ENCODE measurements at places on chromosomes 2 and 18.
A peak's percentile ranks its signal among the peaks of the same experiment; 100 is the strongest.

DNA sequence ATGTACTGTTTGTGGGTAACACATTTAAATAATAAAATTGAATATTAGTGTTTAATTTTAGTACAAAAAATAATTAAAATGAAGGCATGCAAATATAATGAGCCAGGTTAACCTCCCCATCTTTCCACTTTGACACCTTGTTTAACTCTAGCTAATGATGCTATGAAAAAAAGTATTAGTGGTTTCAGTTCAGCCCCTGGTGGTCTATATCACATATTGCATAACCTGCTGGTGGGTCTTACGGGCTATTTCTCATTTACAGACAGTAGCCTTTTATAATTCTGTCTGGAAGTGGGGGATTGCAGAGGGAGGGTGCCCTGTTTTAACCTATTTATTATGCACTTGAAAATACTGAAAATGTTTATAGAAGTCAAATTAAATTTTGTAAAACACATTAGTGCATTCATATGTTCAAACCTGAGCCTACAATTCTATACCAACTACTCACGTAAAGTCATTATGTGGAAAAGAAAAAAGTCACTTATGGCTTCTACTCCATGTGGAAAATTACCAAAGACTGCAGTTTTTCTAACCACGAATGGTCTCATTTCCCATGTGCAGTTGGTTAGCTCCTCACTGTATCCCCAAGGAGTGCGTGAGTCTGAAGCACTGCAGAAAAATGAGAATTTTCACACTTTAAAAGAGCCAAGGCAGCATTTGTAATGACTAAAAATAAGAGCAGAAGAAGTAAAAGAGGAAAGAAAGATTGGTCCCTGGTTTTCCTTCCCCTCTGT is 381.0 kb downstream of the MTX2 start:
- DNase-seq = no peak

- DNase-seq = no peak
Measured at GRCh38 chr2:172092716-172093415, 7.6 kb downstream of the DLX1 start.

DNA sequence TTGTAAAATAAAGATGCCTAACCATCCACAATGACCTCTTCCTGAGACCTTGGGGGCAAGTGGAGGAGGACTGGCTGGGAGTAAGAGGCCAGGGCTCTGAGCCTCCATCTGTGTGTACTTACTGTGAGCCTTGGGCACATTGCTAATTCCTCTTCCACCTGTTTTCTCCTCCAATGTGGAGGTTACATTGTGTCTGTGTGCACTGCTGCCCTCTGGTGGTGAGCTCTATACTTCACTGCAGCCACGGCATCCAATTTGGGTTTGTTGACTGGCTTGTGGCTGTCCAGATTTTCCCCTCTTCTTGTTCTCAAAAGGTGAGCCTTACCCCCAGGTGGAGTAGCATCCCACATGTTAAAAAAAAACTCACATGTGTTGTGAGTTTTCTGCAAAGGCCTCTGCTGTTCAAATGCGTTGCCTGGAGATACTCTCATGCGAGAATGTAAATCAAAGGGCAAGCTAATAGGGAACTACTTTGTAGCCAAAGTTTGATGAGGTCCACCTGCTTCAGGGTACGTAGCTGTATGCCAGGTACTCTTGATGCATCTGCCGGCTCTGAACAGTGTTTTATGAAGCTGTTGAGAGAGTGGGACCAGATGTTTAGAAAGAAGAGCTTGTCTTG is 80.8 kb downstream of the APOB start:
- DNase-seq = peak; percentile 67

- DNase-seq = no peak
Measured at GRCh38 chr18:38551881-38552280, 986.3 kb upstream of the CELF4 start.

- DNase-seq = peak; percentile 37
Measured at GRCh38 chr2:232658217-232658785, 24.9 kb downstream of the EFHD1 start.

DNA sequence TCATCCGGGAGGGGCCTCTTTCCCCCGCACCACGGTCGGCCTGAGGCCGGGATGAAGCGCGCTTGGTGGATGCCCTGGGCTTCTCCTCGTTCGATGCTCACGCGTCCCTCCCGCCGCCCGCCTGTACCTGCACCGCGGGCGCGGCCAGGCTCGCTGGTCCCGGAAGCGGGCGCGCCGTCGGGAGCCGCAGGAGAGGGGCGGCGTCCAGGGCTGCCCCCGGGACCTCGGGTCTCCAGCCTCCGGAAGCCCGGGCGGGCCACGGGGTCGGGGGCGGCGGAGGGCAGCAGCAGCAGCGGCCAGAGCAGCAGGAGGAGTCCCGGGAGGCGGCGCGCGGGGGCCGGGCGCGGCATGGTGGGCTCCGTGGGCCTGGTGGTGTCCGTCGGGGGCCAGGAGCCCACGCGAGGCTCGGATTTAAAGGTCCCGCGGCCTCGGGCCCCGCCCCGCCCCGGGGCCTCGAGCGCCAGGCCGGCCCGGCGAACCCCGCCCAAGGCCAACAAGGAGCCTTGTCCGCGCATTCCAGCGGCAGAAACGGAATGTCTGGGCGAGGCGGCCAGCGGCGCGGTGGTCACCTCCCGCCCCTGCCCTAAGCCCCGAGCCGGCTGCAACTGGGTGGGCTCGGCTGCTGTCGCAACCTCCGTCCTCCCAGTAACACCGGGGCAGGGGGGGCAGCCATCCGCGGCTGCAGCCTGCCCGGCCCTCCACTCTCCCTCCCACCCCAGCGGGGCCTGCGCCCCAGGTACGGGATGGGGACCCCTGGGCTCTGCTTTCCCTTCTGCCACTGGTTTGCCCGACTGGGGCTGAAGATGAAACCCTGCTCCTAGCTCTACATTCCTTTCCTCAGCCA is at the start of gene MATN3:
Gene MATN3 (minus strand): TSS at position 387 of the 844 bp plus-strand sequence. CDS start 37 bp downstream, at position 350.
- peak; percentile 26 for DNase-seq

GRCh38 chr2:230902180-230902899 is 22.7 kb downstream of the GPR55 start:
- peak; percentile 82 for DNase-seq

DNA sequence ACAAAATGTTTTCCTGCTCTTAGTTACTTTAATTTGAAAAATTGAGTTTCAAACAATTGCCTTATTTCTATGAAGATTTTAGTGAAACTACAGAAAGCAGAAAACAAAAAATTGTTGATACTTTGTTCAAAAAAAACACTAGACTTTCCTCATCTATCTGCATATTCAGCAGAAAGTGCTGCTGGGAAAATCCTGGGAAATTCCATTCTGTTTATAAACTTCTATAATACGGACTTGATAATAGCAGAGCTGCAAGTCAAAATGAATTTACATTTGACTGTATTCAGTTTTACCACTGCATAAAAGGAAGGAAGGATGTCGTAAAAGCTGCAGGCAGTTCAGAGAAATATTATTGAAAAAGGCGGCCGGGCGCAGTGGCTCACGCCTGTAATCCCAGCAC is 24.9 kb upstream of the ERICH2 start:
- no peak for DNase-seq

DNA sequence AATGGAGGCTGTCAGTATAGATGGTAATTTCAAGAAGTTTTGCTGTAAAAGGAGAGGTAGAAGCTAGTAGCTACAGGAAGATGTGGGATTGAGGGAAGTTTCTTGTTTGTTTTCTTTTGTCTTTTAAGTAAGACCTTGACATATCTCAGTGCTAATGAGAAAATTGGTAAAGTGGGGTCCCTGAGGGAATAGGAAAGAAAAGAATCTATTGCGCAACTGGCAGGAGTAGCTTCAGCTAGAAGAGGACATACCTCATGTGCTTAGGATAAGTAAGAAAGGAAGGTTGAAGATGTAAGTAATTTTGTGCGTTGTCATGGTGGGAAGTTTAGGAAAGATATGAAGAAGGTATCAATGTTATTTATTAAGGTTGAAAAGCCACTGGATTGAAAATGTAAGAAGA is 8.4 kb upstream of the IKZF2 start:
- DNase-seq = no peak

DNA sequence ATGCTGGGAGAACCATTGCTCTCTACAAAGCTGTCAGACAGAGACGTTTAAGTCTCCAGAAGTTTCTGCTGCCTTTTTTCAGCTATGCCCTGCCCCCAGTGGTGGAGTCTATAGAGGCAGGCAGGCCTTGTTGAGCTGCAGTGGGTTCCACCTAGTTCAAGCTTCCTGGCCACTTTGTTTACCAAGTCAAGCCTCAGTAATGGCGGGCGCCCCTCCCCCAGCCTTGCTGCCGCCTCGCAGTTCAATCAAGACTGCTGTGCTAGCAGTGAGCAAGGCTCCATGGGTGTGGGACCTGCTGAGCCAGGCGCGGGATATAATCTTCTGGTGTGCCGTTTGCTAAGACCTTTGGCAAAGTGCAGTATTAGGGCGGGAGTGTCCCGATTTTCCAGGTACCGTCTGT is 52.7 kb upstream of the SCYGR2 start:
- DNase-seq = no peak

- no peak for DNase-seq
Measured at GRCh38 chr2:242060212-242060835, 190.8 kb downstream of the RTP5 start.

- DNase-seq = no peak
Measured at GRCh38 chr2:240324312-240325015, 111.0 kb upstream of the GPC1 start.

GRCh38 chr2:129203331-129203730 is 776.1 kb upstream of the RAB6C start:
- DNase-seq = peak; percentile 5

DNA sequence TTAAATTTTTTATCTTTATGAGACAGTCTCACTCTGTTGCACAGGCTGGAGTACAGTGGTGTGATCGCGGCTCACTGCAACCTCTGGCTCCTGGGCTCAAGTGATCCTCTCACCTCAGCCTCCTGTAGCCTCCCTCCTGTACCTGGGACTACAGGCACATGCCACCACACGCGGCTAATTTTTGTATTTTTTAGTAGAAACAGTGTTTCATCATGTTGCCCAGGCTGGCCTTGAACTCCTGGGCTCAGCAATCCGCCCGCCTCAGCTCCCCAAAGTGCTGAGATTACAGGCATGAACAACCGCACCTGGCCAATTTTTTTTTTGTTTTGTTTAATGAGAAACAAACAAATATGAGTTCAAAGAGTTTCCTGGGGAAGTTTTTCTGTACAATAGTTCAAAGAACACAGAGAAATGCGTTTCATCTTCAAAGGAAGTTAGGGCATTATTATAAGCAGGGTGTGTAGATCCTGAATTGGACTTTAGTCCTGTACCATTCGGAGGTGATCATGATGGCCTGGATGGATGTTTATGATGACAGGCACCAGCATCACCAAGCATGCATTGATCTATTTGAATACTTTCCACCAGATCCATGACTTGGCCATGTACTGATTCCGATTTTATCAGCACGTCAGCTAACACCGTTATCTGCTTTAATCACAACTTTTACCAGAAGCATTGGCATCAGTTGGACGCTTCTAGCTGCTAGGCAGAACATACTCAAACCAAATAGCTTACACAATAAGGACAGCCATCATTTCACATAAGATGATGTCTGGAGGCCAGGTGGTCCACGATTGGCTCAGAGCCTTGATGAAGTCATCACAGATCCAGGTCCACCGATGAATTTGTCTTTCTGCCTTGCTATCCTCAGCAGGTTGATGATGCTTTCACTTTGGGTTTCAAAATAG is 28.9 kb downstream of the TCF23 start:
- no peak for DNase-seq

- DNase-seq = no peak
Measured at GRCh38 chr18:34342960-34343359, 118.2 kb upstream of the NOL4 start.

DNA sequence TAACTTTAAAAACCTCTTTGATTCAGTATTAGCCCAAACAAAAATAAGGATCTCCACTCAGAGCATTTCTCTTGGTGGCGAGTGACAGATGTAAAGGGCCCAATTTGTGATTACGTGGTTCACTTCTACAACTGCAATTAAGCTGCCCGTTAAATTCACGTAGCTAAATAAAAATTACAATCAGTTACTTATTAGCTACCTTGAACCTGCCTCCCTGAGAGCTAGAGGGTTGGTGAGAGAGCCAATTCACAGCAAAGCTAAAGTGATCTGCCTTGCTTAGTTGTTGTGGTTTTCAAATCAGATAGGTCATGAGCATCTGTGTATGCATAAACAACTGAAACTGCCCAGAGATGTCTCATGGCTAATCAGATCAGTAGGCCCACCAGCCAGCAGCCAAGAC is 156.7 kb downstream of the RNF152 start:
- DNase-seq = no peak

DNA sequence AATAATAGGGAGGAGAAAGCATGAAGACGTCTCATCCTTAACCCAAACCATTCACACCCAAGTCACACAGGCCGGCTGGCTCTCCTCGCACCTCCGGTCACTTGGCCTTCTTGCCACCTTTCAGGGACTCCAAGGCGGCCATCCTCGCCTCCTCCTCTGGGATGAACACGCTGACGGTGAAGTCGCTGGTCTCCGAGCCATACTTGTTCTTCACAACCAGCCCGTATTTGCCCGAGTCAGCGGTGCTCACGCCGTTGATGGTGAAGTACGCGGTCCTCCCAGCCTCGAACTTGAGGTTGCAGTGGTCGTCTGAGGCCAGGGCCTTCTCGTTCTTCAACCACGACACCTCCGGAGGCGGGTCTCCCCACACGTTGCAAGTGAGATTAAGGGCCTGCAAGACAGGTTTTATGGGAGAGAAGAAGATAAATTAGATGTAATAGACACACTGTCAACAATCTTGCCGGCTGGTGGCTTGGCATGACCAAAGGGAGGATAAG is 54.3 kb upstream of the LPIN2 start:
- no peak for DNase-seq

- DNase-seq = peak; percentile 96
Measured at GRCh38 chr2:101173707-101174295, 22.6 kb upstream of the TBC1D8 start.

GRCh38 chr18:2780750-2781149 is 66.1 kb upstream of the EMILIN2 start:
- DNase-seq = no peak

GRCh38 chr2:197786010-197786877 is 1.1 kb upstream of the BOLL start:
- DNase-seq = no peak

Data from inflammatory macrophage (primary cell).